Activated T-cell treated with anti-CD3 and anti-CD28 coated beads, Interleukin-2, amount 50 U/mL, for 1 hour (primary cell): ENCODE measurements at places on chromosomes 16 and 17.

DNA sequence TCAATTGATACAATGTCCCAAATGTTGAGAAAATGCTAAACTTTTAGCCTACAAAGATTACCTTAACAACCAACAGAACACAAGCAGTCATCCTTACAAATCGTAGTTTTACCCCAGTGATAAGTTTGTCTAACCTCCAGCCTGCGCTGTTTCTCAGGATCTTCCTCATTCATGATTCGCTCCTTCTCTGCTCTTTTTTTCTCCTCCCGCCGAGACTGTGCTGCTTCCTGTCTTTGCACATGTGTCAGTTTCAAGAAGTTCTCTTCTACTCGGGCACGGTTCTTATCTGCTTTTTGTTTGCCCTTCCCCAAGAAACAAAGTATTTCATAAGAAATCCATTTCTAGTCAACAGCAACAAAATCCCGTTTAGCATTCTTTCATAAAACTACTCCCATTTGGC is 10.2 kb upstream of the STRADA start:
- no peak for DNase-seq

DNA sequence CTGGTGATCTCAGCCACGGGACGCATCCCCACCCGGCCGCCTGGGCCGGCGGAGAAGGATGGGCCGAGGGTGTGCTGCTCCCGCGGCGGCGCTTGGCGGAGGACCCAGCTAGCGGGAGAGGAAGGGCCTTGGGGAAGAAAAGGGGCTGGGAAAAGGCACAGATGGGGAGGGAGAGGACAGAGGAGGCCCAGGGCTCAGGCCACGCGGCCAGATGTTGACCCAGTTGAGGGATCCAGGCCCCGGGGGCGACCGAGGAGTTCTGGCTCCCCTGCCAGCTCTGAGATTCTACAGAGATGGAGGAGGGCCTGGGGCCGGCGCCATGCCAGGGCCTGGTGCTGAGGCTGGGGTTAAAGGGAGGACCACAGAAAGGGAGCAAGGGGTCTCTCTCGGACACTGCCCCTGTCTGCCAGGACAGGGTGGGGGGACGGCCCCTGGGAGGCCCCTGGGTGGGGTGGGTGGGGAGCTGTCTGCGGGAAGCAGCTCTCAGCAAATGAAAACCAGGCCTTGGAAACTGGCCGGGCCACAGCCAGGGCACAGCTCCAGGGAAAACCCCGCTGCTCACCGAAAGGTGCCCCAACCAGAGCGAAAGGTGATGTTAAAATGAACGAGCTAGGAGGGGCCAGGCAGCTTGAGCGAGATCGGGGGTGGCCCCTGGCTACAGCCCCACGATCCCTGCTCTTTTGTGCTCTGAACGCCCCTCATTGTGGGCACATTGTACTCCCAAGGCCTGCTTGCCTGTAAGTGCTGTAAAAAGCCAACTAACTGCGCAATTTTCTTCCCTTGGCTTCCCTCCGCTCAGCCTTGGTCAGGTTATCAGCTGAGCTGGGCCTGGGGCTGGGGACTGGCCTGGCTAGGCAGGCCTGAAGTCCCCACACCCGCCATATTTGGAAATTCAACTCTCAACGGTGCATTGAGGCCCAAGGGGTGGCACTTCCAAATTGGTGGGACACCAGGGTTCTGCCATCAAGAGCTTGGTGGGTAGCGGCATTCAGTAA is 191.4 kb downstream of the ZNF423 start:
- DNase-seq: no peak

- no peak for DNase-seq
Measured at GRCh38 chr16:85481206-85481605, 131.9 kb upstream of the GSE1 start.

DNA sequence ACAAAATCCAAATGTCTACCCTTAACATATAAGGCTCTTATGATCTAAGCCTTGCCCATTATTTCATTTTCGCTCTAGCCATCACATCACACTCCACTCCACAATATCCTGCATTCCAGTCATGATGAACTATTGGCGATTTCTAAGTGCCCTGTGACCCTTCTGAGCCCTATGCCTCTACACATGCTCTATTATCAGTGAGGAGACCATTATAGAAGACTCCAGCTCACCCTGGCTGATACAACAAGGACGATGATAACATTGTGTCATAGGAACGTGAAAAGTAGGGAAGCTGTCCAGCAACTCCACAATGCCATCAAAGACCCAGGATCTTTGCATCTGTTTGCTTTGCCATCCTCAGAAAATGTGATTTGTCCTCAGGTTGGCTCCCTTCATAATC is 29.6 kb upstream of the GNAO1 start:
- no peak for DNase-seq

GRCh38 chr17:7356756-7357155 is 1.8 kb downstream of the TMEM95 start:
- DNase-seq: no peak

- DNase-seq: no peak
Measured at GRCh38 chr17:65604070-65604469, 42.6 kb upstream of the AXIN2 start.

GRCh38 chr17:45775148-45775547 is 9.0 kb upstream of the CRHR1 start:
- no peak for DNase-seq

GRCh38 chr17:78644224-78644623 is 67.0 kb upstream of the DNAH17 start:
- no peak for DNase-seq

- DNase-seq: no peak
Measured at GRCh38 chr16:3655030-3655395, 522 bp downstream of the DNASE1 start.

- peak; percentile 91 for DNase-seq
Measured at GRCh38 chr17:3893003-3893719, at the start of gene CAMKK1. Gene CAMKK1, minus strand, starts transcription at chr17:3893053. Its CDS starts 7,366 bp downstream, at chr17:3885687.

GRCh38 chr16:53571763-53572162 is 68.8 kb upstream of the AKTIP start:
- DNase-seq: no peak

DNA sequence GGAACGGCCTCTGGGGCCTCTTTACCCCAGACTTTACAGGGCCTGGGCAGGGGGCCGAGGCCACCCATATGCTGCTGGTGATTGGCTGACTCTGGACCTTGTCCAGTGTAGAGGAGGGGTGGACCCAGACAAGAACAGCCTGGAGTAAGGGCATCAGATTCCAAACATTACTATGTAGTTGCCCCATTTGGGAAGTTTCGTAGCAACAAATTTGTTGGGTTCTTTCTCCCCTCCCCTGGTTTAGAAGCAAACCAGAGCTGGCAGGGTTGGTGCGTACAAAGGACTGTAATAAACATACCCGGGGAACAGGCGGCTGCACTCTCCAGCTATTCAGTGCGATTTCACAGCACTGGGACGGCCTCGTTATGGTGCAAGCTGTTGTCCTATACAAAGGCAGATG is 145.5 kb downstream of the NTN1 start:
- no peak for DNase-seq

- no peak for DNase-seq
Measured at GRCh38 chr17:7195971-7196370, 16.8 kb upstream of the ASGR1 start.

- DNase-seq: no peak
Measured at GRCh38 chr17:42585353-42585752, 7.8 kb upstream of the PSMC3IP start.

- no peak for DNase-seq
Measured at GRCh38 chr17:65346166-65346565, 209.0 kb downstream of the RGS9 start.

- no peak for DNase-seq
Measured at GRCh38 chr16:69865701-69866100, 85.4 kb upstream of the CLEC18A start.

DNA sequence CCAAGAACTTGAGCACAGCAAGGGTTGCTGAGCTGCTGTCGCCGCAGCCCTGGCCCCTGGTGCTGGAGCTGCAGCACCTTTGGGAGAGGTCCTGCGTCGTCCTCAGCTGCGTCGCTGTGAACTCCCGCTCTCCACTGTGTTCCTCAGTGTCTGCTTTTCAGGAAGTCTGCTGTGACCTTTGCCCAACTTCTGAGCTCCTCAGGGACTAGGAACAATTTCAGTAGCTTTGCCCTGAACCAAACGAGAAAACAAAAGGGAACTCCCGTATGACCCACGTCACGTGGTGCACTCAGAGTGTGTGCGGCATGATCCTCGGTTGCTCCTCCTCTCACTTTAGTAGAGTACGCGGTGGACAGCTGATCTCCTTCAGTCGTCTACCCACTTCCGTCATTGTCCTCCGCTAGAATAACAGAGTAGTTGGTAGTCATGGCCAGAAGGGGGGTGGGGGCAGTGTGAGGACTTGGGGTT is 44.2 kb downstream of the WDR45B start:
- no peak for DNase-seq

GRCh38 chr17:57557416-57557815 is 187.7 kb downstream of the CCDC182 start:
- DNase-seq: no peak

DNA sequence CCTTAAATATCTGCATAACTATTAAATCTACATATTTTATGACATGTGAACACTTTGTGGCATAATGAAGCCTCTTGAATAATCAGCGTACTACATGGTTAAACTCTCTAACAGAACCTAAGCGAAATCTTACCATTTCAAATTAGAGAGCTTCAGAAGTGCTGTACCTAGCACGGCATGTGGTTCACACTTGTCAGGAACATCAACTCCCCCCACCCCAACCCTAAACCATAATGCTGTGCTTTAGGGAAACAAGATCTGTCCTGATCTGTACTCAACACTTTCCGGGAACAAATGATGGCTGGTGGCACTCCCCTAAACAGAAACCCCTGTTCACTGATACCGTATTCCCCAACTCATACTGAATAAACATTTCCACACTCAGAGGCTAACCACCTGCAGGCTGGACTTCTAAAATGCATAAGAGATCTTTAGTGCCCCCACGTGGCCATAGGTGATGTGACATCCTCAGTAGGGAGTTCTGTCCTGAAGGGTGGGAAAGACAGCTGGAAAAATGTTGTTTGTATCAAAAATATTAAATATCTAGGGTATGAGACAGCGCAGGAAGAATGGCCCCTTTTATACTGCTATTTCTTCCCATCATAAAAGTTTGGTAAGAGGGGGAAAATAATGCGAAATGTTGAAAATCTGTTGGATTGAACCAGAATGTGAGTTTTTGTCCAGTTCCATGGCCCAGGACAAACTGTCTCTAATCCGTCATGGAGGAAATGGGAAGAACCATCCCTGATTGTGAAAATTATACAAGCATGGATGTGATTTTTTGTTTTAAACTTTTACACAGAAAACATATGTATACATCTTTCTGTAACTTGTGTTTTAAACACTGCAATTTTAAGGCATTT is 88.6 kb downstream of the USP31 start:
- DNase-seq: peak; percentile 47

DNA sequence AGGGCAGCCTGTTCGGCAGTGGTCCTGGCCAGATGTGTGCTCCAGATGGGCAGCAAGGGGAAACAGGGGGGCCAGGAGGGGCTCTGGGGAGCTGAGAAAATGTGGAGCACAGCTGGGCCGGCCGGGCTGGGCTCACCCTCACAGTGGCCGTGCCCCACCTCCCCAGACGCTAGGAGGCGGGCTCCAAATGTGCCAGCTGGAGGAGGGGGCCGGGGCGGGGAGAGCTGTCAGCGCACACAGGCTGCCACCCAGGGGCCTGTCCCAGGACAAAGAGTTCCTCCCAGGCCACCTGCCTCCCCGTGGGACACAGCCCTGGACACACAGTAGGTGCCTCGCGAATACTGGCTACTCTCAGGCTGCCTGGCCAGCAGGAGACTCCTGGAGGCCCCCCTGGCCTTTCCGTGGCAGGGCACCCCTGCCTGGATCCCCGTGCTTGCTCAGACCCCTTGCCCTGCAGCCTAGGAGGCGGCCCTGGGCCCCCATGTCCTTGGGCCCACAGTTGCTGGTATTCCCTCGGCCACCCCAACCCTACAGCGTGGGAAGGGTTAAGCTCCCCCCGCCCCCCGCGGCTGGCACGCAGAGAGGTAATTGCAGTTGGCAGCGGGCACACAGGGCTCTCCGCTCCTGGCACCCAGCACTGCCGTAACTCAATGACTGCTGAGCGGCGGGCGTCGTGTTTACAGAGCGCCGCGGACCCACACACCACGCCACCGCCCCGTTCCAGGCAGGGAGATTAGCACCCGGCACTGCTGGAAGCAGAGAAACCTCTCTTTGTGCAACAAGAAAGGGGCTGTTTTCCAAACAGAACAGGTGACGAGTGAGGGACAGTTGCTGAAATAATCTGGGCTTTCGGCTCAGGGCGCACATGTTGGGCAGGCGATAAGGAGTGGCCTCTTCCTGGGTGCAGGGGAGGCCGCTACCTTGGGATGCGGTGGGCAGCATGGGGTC is 32.2 kb downstream of the BAHCC1 start:
- DNase-seq: no peak

- peak; percentile 51 for DNase-seq
Measured at GRCh38 chr17:80477647-80478478, 1.5 kb upstream of the NPTX1 start.

DNA sequence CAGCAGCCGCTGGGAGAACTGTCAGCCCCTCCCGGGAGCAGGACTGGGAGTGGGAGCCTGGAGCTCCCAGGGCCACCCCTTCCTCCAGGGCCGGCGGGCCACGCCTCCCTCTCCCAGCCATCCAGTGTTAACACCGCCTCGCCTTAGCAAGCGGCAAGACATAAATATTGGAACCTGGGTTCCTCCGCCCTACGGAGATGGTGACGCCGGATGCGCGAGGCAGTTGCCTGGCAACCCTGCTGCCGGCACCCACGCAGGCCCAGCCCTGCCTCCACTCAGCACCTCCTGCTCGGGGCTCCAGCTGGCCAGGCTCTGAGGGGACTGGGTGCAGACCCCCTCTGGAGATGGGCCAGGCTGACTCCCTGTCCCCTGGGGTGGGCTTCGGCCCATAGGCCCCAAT is 27.4 kb upstream of the CACNA1H start:
- DNase-seq: no peak

GRCh38 chr17:81039854-81040758 is 5.2 kb downstream of the BAIAP2 start:
- no peak for DNase-seq

DNA sequence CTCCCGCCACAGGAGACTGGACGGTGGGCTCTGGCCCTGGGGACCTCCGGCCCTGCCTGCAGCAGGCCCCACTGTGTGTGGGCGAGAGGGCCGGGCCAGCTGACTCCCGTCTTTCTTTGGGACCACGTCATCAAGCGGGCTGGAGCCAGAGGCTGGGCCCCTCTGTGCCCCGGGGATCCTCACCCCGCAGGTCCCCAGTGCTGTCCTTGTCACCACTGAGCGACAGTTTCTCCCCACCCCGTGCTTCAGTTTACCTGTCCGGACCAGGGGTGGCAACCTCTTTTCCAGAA is 181.9 kb upstream of the ZNF469 start:
- no peak for DNase-seq

- DNase-seq: no peak
Measured at GRCh38 chr16:56164636-56165035, 26.7 kb upstream of the GNAO1 start.
